Adipocyte (in vitro differentiated cells): ENCODE measurements at places on chromosomes 7 and 10.

- DNase-seq: no peak
These were observed 19.5 kb downstream of the CYP3A4 start for GRCh38 chr7:99764478-99764877.

DNA sequence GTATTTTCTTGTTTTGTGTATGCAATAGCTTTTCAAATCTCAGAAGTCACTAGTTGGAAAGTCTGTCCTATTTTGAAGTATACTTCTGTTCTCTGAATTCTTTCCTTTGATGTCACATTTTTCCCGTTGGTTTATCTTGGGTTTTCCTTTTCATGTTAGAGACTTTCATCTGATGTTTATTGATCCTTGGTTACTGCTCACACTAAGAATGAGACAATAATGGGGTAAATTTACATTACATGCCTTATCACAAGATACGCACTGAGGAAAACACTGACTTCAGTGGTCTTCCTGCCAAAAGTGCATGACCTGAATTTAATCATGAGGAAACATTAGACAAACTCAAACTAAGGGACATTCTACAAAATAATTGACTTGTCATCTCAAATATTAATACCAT lies 63.5 kb upstream of the C1GALT1 start:
- no peak for DNase-seq

DNA sequence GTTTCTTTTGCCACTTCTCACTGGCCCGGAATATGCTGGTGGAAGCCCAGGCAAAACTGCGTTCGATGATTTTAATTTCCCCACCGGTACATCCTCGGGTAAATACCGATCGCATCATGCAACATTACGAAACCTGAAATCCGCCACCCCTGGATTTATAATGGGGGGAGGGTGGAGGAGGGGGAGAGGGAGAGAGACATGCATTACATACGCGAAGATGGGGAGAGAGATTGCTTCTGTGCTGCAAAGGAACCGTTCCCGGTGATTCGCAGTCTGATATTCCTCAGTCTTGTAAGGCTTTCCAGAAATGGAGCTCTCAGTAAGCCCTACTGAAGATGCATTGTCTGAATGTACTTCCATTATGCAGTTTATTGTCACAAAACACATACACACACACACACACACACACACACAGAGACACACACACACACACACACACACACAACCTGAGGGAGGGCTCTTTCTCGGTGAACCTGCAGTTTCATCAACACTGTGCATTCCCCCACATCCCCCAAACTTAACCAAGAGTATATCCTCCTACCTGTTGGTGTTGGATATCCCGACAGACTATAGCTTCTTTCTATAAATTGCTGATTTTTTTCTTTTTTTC lies 741 bp downstream of the GPR85 start:
- peak; percentile 20 for DNase-seq

DNA sequence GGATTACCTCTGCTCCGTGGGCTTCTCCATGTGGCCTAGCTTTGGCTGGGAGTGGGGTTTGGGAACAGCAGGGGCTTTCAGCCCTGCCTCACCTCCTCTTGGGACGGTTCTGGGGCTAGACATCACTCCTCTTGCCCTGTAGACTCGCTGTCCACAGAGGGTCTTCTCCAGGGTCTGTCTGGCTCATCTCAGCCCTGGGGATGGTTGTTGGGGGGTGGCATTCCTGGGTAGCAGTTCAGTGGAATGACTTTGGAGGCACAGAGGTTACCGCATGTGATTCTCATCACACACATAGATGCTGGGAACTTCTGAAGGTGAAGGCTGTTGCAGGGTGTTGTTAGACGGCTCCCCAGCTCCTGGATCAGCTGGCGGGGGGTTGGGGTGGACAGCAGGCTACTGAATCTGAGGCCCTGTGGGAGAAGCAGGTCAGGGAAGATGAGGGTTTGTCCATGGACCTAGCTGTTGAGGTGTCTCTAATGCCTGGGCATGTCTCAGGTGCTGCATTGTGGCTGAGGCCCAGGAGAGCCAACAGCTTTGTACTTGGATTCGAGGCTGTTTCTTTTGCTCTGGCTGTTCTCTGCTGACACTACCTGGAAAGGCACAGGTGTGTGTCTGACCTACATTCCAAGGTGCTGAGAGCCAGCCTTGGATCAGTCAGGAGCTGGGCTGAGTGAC lies 23.8 kb downstream of the RAMP3 start:
- no peak for DNase-seq

DNA sequence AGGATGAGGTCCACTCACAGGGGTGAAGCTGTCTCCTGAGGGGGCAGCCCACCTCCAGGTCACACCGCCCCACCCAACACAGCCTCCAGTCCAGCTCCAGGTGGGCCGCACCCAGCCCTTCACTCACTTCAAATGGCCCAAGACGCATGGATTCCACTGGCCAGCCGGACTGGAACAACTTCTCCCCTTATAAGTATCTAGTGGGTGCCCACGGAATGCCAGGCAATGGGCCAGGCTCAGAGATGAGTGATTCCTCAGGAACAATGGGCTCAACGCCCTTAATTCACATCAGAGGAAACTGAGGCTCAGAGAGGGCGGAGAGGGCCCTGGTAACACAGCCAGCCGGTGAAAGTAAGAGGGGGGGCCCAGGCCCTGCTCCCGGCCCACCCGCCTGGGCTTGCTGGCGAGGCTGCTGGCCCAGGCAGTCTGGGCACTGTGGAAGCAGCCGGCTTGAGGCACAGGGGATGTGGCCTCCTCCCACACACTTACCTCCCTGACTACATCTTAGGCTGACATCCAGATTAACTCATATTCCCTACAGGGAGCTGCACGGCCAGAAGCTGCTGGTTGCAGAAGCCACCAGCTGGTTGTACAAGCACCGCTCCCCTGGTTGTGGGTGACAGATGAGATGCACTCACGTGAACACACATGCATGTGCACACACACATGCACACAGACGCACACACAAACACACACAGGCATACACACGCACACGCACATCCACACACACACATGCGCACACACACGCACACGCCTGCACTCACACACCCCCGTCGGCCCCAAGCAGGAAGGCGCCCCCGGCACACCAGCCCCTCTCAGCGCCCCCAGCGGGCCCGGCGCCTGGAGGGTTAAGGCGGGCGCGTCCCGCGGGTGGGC lies 1.0 kb upstream of the FAM20C start:
- DNase-seq: peak; percentile 80

GRCh38 chr10:101578192-101578591 lies 9.9 kb downstream of the POLL start:
- no peak for DNase-seq

DNA sequence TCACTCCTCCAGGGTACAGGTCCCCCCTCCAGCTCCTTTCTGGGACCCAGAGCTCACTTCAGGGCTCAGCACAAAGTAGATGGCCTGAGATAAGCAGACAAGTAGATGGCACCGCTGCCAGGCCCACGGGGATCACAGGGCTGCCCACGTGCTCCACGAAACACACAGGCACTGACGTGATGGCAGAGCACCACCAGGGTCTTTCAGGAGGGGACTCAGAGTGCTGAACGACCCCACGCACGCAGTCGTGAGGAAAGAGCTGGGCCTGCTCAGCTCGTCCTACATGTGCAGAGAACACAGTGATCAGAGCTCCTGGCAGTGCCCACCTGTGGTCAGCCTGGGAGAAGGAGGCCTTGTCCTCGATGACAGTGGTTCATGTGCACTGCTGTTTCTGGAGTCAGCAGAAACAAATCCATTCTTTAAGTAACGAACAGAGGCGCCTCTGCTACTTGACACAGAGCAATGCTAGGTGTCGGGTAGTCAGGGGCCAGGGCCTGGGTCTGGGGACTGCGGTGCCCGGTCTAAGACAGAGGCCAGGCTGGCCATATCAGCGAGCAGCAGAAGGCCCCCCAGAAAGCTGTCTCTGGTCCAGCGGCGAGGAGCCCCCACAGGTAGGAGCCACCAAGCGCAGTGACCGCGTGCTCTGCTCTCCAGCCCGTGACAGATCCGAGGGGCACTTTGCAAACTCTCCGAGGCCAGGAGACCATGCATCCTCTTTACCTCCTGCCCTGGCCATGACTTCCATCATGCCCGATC lies 129.8 kb upstream of the FAM20C start:
- no peak for DNase-seq

DNA sequence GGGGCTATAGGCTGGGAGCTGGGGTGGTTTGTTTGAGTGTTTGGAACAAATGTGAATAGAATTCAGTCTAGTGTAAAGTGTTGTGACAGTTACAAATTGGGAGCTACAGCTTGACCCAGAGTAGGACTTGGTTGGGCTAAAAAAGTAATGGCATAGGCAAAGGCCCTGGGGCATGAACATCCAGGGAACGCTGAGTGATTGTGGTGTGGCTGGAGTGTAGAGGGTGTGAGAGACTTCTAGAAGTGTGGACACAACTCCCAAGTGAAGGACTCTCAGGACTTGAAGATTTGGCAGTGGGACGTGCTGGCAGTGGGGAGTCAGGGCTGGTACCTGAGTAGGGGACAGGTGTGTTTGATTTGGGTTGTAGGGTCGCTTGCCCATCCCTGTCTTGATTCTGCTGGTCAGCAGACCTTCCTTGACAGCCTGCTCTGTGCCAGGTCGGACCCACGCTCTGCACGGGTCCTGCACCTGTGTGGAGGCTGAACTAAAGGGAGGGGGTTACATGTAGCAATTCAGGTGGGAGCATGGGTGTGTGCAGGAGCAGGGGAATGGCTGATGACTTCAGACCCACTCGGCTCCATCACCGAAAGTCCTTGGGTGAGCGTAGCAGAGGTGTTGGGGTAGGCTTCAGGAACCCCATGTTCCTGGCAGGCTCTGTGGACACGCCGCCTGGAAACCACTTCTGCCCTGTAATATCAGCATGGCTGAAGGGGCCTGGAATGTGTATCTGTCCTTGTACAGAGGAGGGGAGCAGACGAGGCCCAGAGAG lies 43.3 kb downstream of the ZMIZ1 start:
- no peak for DNase-seq

GRCh38 chr7:26789481-26790184 lies 74.8 kb downstream of the SKAP2 start:
- DNase-seq: no peak

- no peak for DNase-seq
These were observed 30.1 kb downstream of the NUDCD3 start for GRCh38 chr7:44460325-44460724.

GRCh38 chr7:116661865-116662264 lies 10.1 kb upstream of the MET start:
- no peak for DNase-seq

- no peak for DNase-seq
These were observed 302.2 kb downstream of the CCDC3 start for GRCh38 chr10:12699258-12699700.

DNA sequence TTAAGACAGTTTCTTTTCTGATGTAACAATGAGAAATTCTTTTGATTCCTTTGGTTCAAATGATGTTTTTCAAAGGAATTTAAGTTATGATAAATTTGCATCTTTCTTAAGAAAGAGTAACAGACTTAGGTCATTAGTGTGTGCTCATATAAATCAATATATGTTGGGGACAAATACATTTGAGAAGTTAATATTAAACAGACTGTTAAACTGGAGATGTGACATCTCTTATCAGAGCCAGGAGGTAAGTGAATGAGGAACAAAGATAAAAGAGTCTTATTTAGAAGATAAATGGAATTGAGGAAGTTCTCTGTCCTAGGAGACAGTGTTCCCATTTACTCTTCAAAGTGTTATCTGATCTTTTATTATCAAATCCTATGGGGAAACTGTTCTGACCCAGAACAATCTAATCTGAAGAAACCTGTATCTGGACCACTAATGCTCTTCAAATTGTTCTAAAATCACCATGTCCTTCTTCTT lies 104.8 kb upstream of the LAMB4 start:
- DNase-seq: peak; percentile 24

DNA sequence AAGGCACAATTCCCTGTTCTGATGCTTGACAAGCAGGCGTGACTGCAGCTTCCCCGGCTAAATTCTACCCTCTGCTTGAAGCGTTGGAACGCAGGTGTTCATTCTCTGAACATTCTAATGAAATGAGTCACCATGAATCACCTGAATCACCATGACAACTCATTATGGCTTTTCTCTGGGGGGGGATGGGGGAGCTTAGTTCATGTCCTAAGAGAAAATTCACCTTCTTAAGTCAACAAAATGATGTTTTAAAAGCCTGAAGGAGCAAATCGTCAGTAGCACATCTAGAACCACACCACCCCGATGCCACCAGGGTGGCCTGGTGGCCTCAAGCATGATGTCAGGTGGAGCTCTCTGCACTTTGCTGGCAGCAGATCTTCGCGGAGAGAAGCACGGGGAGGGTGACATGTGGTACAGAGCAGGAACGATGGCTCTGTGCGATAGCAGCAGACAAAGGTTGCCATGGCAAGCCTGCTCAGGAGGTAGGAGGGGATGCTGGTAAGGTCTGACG lies 33.7 kb downstream of the DDC start:
- no peak for DNase-seq

DNA sequence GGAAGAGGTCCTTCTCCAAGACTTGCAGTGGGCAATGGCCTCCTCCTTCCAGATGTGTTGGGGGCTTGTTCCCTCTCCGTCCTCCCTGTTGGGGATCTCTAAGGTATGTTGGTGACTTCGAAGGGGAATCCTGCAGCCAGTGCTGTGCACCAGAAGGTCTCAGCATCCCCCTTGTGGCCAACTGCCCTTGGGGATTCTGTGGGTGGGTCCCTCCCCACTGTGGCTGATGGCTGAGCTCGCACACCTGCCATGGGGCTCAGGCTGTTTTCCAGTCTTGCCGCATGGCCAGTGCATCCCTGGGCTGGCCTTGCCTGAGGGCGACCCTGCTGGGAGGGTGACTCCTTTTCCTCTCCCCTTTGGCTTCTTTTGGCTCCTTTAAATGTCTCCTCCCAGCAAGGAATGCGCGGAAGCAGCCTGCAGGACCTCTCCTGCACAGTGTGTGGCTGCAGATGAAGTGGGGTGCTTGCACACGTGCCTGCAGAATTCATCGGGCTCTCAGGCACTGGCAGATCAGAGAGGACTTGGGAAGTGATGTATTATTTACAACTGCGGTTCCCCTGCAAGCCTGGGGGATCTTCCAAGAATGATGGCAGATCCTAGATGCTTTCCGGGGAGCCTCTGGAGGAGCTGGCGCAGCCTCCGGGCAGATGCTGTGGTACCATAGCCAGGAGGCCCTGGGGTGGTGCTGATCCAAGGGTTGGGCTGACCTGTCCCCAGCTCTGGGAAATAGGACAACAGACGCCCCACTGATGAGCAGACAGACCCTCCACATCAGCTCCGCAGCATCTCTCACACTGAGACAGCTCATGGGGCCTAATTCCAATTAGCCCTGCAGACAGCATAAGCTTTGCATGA lies 410.0 kb downstream of the TCERG1L start:
- DNase-seq: no peak

DNA sequence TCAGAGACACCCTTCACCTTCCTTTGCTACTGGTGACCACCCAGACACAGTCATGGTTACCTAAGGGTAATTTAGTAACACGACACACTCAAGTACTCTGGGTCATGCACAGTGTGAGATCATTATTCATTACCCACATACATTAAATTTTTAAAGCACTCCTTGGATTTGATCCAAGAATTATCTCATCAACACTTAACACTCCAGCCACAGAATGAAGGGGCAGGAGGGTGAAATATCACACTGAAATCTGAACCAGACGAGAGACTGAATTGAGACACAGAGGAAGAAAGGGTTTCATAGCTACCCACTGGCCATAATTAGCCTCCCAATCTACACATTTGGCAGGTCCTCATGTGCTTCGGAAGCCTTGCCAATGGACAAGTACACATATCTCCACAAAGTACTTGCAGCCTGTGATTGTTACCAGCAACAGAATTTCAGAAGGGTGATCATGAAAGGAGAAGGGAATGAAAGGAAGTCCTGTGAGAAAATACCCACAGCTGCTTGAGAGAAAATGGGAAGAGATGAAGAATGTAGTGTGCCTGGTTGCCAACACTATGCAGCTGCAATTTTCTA lies 189.3 kb downstream of the POLR1F start:
- DNase-seq: no peak
